ENCODE measurements at places on chromosomes 4 and X.

DNA sequence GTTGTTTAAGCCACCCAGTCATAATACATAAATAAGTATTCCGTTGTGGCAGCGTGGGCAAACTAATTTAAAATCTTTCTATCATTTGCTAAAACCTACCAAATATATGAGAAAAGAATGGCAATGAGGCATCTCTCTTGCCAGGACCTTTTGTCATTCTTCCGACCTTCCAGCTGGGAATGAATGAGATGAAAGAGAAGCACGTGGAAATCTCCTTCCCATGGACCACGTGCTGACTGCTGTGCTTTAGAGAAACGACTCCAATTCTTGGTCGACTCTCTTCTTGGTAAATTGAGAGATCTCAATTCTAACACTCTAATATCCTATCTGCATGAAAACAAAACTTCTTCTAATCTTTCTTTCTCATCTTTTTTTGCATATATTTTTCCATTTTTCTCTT lies 116.5 kb downstream of the COL25A1 start:
- no peak for DNase-seq

- peak; percentile 89 for DNase-seq
Measured at GRCh38 chr4:139279760-139280620, at the start of gene MGARP. MGARP (minus strand) TSS chr4:139280225; CDS start chr4:139280158, 67 bp downstream.

- DNase-seq = no peak
Measured at GRCh38 chr4:78693777-78694456, 82.2 kb upstream of the BMP2K start.

- no peak for DNase-seq
Measured at GRCh38 chr4:153593161-153593560, 90.9 kb upstream of the TLR2 start.

GRCh38 chr4:160350944-160351343 lies 1248.1 kb downstream of the RAPGEF2 start:
- no peak for DNase-seq

- peak; percentile 20 for DNase-seq
Measured at GRCh38 chr4:82667761-82668480, 106.1 kb upstream of the TMEM150C start.

- no peak for DNase-seq
Measured at GRCh38 chr4:118751629-118752323, 66.6 kb downstream of the METTL14 start.

DNA sequence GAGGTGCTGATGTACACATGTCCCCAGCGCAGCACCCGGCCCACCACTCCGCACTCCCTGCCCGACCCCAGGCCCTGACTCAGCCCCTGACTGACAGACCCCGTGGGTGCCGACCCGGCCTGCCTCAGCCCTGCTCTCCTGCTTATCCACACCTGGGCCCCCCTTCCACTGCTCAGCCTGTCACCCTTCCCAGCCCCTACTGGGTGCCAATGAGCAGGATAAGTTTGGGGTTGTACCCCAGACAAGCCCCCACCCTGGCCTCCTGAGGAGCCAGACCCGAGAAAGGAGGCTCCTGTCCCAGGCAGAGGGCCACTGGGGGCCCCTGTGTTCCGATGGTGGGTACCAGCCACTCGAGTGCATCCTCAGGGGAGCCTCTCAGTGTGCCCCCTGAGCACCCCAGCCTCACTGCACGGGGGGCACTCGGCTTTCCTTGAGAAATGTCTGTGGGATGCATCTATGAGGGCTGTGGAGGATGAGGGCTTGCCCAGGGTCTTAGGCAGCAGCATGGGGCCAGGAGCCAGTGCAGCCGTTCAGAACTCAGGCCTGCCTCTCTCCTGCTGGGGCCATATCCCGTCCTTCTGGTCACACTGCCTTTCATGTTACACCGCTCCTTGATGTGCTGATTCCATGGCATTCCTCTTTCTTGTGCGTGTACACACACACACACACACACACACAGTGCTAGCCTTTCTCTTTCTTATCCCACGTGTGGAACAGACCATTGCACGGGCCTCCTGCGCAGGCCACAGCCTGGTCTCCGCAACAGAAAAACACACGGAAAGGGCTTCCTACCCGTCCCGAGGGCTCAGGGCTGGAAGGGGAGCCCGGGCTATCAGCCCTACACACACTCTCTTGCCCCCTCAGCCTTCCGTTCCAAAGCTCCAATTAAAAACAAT lies 220.1 kb upstream of the PSAPL1 start:
- peak; percentile 62 for DNase-seq

DNA sequence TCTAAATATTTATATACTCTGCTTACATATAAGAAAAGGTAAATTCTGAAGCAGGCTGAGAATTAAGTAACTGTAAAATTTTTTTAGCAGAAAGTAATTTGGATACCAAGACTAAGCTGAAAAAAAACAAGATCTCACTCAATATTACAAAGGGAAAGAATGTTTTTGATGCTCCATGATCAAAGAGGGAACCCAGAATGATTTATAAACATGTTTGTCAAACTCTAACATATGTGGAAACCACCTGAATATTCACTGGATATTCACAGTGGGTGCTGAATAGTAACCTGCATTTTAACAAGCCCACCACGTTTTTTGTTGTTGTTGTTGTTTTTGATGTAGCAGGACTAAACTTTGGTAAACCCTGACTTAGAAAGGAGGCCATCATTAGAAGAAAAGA lies 324.9 kb upstream of the GATB start:
- DNase-seq = no peak

- DNase-seq = no peak
Measured at GRCh38 chr4:169314906-169315305, 44.1 kb upstream of the SH3RF1 start.

- DNase-seq = no peak
Measured at GRCh38 chrX:149877636-149878035, 3.3 kb upstream of the MAGEA8 start.
